ENCODE measurements at places on chromosomes 7 and 10.

- DNase-seq = no peak
Observed at GRCh38 chr7:141387521-141388217, 163.5 kb upstream of the AGK start.

GRCh38 chr10:23294638-23295247, 49.9 kb downstream of the C10orf67 start:
- DNase-seq = no peak

DNA sequence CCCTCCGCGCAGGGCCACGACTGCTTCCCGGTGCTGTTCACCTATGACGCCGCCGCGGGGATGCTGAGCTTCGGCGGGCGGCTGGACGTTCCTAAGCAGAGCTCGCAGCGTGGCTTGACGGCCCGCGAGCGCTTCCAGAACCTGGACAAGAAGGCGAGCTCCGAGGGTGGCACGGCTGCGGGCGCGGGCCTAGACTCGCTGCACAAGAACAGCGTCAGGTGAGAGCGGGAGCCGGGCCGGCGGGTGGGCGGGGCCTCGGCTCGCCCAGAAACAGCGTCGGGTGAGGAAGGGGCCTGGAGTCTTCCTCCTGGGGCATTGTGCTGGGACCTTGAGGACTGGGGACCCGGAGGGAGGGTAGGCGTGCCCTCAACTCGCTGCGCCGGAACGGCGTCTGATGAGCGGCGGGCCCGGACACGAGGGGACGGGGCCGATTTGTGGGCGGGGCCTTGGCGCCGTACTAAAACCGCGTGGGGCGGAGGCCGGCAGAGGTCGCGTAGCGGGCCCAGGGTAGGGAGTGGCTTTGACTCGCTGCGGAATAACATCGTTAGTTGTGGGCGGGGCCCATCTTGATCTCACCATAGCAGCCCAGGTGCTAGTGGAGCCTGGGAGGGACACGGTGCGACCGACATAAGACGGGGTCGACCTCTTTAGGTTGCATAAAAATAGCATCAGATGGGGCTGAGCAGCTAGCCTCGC, 15.6 kb downstream of the PDAP1 start:
- no peak for DNase-seq

DNA sequence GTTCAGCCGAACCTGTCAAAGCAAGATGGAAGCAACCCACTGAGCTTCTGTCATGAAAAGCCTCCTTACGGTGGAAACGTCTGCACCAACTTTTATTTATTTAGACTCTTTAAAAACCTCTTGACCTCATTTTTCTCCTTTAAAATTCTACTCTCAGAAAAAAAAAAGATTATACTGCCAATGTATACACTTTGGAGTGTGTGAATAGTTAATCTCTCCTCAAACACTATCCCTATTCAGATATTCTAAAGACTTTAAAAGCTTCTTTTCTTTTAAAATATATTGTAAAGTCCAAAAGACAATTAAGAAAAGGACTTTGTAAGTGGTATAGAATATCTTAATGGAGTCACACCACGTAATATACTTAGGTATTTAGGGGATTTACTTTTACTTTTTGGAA, 335.2 kb upstream of the SEMA3D start:
- DNase-seq = no peak

DNA sequence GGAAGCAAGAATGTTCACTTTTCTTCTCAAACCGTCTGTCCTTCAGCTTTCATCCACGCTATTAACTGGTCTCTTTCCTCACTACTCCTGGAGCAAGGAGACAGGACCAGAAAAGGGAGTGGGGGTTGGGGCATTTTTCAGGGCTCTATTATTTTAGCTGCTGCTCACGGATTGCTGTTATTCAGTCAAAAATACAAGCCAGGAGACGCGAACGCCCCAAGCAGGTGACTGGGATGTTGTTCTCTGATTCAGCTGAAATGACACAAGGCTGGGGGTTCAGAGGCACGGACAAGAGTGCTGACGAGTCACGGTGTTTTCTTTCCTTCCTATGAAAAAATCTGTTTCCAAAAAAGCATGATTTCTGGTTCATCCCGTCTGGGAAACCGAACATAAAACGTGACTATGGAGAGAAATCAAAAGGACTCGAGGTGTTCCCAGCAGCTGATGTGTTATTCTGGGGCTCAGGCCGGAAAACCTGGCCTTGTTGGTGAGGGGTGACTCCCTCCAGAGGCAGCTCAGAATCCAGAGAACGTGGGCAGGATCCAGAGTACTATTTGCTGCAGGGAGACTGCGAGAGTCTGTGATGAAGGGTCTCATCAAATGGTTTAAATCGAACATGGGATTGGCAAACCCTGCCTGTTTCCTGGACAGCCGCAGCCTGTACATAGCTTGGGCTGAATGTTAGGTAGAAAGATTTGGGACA, 3.5 kb upstream of the INHBA start:
- no peak for DNase-seq

- no peak for DNase-seq
Observed at GRCh38 chr10:76073524-76073923, 642.1 kb downstream of the LRMDA start.

DNA sequence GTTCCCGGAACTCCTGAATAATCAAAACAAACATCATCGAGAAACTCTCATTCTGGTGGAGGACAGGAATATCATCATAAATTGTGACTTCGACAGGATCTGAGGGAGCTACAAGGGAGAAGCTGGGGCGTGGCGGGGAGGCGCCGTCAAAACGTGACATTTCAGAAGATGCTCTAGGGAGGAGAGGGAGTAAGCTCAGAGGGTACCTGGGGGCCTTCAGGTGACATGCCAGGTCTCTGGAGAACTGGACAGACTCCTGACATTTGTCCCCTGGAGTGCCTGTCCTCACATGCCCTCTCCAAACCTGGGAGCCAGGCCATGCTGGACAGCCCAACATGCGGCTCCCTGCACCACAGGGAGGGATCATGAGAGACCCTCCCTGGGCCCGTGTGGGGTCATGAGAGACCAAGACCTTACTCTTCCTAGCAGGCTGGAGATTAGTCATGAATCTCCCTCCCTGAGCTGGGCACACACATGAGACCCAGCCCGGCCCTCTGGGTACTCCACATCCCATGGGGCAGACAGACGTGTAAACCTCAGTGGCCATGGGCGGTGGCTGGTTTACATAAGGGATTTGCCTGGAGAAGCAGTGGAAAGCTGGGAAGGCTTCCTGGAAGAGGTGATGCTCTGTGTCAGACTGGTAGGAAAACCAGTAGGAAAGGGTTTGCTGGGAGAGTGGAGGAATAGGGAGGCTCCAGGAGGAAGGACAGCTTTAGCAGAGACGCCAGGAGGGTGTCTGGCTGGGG, 81.0 kb downstream of the MYL10 start:
- DNase-seq = no peak

DNA sequence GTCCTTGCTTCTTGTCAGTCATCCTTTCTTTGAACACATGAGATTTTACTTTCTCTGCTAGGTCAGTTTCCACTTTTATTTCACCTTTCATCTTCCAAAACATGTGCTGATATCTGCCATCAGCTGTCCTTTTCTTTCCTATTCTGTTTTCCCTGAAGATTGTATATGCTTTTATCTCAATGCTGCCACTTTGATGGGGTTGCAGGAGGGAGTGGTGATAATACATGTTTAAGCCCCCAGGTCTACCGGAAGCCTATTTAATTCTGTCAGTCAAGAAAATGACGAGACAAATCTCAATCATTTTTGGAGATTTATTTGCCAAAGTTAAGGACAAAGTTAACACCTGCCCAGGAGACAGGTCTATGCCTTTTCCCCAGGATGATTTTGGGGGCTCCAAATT, 73.8 kb downstream of the MRPL32 start:
- no peak for DNase-seq

- no peak for DNase-seq
Observed at GRCh38 chr7:84677117-84677732, 482.6 kb upstream of the SEMA3A start.

DNA sequence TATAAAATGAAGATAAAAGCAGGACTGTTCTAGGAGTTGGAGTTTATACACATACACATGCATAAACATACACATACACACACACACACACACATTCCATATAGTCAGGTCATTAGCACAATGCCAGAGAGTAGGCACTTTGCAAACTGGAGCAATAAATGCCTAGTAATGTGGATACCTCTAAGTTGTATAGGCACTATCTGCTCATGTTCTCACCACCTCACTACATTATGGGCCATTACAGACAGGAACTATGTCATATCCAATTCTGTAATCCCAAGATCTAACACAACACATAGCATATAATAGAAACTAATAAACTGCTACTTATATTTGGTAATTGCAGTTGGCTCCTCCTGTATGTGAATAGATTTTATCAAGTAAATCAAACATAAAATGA, 115.6 kb downstream of the GRM8 start:
- no peak for DNase-seq

DNA sequence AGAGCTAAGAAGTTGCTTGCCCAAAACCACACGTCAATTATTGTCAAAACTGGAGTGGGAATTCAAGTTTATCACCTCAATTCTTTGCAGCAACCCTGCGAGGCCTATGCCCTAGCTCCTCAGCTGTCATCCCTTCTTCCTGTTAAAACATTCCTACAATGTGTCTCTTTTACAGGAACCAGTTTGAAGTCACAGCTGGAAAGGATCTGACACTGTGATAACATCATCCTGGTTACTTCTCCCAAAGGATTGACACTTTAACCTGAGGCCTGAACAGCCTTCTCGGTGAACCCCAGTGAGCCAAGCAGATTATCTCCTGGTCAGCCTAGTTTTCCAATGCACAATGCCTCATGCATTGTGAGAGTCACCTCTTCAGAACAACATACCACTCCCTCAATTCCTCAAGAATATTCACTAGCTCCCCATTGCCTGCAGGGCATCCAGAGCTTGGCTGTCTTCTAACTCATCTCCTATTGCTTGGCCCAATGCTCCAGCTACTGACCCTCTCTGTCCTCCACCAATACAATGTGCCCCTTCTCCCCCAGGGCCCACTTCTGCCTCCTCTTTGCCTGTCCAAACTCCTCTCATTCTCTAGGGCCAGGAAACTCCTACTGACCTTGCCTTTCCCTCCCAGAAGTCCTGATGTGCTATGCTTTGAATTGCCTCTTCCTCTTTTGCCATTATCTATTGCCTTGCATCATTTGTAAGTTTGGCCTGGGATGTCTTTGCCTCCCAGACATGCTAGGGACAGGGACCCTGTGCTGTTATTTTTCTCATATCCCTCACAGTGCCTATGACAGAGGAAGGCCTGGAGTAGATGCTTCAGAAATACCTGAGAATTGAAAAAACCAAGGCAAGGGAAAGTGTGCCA, 10.4 kb upstream of the DLG5 start:
- DNase-seq = no peak

GRCh38 chr10:49388161-49388560, 7.7 kb downstream of the DRGX start:
- DNase-seq = no peak

DNA sequence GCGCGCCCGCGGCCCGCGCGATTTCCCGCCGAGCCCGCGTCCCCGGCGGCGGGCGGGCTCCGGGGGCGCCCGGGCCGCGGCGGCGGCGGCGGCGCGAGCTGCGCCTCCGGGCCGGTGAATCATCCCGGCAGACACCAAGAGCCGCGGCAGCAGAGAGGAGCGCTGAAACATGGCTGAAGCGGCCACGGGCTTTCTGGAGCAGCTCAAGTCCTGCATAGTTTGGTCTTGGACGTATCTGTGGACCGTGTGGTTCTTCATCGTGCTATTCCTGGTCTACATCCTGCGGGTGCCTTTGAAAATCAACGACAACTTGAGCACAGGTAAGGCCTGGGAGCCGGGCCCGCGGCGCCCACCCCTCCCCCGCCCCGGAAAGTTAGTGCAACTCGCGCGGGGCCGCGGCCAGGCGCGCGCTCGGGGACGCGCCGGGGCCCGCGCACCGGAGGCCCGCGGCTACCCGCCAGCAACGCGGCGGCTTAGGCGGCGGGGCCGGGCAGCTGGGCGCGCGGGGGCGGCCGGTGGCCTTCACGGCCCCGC, at the start of gene ST7:
Gene ST7, plus strand, starts transcription at position 130 of the 534 bp plus-strand sequence. Its CDS starts 40 bp downstream, at position 170.
- peak; percentile 42 for DNase-seq
